ENCODE measurements at places on chromosomes 2 and 18.

DNA sequence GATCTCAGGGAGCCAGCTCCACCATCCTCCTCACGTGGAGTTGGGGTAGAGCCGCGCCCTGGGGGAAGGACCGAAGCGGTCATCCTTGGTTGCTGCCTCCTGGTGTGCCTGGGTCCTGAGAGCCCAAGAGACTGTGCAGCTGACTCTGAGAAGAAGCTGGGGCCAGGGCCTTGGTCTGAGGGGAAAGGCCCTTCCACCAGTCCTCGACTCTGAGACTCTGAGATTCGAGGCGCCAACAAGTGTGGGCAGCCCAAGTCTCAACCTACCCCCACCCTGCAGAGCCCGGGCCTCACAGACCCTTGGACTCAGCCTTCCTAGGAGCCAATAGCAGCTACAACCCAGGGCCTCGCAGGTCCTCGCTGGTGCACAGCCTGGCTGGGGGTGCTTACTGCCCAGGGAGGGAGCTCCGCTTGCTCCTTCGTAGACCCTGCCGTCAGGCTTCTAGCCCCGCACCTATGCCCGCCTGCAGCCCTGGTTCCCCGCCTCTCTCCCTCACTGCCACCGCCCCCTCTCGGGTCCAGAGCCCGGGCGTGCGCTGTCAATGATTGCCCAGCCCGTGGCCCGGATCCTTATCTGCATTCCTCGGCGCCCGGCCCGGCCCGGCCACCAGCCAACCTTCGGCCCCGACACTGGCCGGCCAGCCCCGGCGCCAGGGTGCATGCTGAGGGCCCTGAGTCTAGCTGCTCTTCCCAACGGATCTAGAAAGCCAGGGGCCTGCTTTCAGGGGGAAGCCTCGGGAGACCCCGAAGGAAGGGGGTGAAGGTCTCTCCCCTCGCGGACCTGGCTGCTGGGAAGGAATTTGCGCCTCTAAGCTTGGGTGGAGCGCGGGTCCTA, 2.0 kb downstream of the IHH start:
- DNase-seq: no peak

DNA sequence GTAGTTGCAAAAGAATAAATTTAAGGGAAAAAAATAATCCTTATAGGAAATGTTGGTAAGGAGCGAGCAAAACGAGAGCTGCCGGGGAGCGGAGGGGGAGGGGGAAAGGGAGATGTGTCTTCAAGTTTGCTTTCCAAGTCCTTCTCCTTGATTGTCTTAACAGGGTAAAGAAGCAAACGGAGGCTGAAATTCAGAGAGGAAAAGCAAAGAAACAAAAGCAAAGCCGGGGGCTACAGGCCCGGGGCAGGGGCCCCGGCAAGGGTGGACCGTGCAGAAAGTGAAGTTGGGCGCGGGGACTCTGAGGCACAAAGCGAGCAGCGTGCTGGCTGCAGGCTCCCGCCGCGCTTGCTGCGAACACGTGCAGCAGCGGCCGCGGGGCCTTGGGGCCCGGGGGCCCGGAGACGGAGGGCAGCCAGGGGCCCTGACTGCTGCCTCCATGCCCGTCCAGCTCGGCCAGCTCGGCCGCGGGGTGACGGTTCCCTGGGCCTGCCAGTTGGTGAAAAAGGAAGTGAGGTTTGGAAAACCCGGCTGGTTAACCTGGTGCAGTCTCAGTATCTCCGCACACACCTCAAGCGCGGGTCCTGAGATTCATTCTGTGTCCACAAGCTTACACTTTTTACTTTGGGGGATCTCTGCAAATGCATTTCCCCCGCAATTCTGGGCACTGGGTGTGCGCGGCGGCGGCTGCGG, 4.1 kb downstream of the BCL11A start:
- no peak for DNase-seq

DNA sequence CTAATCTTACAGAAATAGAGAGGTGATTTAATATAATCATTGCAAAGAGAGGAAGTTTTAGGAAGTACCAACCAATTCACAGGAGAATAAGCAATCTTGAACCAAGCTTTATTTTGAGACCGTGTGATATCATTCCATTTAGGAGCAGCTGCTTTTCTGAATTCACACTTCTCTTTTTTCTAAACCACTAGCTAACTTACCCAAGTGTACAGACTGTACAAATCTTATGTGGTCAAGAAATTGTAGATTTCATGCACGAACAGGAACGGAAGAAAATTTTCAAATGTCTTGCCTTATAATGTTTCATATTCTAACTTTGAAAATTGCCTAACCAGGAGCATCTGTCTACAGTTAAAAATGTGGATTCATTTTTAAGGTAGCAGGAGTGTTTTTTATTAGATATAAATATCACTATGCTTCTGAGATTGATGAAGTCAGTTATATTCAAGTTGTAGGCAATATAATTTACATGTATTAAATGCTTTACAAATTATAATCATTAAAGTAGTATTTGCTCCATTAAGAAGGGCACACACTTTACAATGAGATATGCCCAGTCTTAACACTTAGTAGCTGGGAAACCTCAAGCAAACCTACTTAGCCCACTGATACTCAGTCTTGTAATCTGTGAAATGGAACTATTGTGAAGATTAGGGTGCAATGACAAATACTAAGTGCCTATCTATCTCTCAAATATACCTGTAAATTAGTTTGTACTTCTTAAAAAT, 302.2 kb upstream of the STON1 start:
- DNase-seq: no peak

DNA sequence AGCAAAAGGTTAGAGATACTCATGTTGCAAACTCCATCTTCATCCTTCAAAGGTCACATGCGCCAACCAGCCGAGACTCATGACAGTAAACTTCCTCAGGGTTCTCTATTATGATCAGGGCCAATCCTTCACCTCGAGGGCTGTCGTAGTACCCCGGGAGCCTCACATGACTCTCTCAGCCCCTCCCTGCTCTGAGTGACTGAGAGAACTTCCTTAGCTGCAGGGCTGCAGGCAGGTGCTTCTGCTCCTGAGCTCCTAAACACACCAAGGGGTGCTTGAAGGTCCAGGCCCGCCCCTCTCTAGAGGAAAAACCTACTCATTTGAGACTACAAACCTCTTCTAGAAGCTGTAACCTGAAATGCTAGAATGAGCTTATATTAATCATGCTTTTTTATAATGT, 48.2 kb downstream of the LONRF2 start:
- no peak for DNase-seq
